Renal pelvis (tissue), 12 donors: ENCODE measurements at places on chromosomes 11 and 22. TPM values are rescaled to one million over a fixed set of nuclear protein-coding genes. Genes with fewer than 3 reads are reported as not detected.

GRCh38 chr22:25598609-25599008 is 34.1 kb downstream of the GRK3 start:
- no peak for DNase-seq

- no peak for DNase-seq
Measured at GRCh38 chr11:61899146-61899841, 7.9 kb upstream of the FADS3 start.

DNA sequence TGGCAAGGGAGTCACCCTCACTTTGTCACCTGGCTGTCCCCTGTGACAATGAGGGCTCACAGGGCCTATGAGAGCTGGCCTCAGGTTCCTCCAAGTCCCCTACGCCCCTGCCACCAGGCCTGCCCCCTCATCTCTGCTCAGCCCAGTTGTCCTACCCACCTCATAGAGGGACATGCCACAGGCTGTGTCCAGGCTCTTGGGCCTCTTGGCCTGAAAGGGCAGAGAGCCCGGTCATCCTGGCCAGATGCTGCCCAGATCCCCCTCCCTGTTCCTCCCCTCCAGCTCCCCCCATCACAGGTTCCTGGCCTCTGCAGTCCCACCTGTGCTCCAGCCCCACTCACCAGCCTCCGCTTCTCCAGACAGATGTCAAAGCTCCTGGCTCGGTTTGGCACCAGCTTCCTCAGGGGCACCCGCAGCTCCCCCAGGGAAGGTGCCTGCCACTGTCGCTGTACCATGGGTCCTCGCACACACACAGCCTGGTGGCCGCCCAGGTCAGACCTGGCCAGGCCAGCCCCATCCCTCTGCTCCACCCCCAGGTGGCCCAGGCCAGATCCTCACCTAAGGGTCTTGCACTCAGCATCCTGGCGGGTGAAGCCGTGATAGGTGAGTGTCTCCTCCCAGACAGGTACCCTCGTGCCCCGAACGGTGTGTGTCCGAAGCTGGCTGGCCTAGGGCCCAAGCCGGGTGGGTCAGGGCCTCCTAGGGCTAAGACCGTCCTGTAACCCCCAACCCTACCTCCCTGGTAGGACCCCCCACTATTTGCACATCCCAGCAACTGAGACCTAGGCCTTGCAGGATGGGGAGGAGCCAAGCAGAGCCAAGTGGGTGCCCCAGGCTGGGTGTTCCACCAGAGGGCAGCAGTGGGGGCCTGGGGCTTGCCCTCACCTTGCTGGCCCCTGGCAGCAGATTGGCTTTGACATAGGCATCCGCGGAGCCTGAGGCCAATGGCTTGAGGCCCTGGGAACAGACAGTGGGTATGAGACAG is 8.3 kb downstream of the NDUFV1 start:
- DNase-seq: no peak

DNA sequence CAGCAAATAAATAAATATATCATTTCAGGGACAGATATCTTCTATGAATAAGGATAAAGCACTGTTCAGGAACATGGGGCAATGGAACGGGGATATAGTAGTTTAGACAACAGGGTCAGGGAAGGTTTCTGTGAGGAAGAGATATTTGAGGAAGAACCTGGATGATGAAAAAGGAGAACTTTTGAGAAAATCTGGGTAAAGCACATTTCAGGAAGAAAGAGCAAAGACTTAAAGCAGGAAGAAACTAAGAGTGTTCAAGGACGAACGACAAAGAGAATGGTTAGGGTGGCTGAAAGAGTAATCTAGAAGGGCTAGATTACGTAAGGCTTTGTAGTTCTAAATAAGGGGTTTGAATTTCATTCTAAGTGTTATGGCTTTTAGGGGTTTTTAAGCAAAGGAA is 12.7 kb downstream of the DDI1 start:
- DNase-seq: no peak

DNA sequence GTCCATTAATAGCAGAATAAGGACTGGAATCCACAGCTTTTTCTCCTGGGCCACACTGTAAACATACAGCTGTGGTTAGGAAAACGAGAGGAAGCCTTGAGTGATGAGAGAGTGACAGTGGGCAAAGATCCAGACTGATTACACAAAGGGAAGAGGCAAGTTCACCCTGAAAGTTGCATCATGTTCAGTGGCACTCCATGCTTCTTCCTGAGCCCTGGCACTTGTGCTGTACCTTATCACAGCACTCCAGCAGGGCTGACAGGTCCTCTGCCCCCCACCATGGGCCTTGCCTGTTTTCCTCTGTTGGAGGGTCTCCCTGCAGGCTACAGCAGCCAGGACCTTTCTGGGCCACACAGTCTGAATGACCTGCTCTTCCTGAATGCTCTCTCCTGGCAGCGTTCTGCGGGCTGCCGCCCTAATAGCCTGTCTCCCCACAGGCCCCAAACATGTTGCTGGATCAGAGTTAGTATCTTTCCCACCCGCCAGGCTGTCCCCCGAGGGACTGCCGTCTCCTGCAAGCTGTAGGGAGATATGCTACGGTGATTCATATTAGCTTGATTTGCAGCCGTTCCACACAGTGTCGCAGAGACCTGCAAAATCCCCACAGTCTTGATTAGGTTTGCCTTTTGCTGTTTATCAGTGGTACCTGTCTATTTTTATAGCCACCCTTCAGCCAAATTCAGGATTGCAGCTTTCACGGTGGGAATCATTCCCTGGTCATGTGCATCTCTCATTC is 60.2 kb downstream of the NTM start:
- DNase-seq: no peak

- DNase-seq: no peak
Measured at GRCh38 chr11:99257131-99257530, 236.4 kb downstream of the CNTN5 start.

GRCh38 chr11:7533199-7534041 is 19.6 kb downstream of the PPFIBP2 start:
- no peak for DNase-seq

Gene POU2AF2
- polyA plus RNA-seq: not detected

GRCh38 chr11:44860346-44860745 is 90.3 kb downstream of the TP53I11 start:
- no peak for DNase-seq

DNA sequence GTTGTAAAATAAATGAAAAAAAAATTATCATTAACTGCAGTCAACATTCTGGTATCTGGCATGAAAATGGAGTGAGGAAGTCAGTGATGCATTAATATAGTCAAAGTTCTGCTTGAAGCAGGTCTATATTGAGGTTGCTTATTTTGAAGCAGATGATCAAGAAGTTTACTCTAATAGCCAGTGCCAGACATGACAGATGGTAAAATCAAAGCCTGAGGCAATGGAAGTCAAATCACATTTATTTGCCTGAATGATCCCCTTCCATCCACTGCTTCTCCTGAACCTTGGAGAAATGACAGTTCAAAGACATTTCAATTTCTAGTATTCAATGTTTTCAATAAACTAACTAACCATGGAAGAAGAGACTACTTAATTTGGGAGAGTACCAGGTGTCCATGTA is 430.0 kb downstream of the FAM181B start:
- no peak for DNase-seq

DNA sequence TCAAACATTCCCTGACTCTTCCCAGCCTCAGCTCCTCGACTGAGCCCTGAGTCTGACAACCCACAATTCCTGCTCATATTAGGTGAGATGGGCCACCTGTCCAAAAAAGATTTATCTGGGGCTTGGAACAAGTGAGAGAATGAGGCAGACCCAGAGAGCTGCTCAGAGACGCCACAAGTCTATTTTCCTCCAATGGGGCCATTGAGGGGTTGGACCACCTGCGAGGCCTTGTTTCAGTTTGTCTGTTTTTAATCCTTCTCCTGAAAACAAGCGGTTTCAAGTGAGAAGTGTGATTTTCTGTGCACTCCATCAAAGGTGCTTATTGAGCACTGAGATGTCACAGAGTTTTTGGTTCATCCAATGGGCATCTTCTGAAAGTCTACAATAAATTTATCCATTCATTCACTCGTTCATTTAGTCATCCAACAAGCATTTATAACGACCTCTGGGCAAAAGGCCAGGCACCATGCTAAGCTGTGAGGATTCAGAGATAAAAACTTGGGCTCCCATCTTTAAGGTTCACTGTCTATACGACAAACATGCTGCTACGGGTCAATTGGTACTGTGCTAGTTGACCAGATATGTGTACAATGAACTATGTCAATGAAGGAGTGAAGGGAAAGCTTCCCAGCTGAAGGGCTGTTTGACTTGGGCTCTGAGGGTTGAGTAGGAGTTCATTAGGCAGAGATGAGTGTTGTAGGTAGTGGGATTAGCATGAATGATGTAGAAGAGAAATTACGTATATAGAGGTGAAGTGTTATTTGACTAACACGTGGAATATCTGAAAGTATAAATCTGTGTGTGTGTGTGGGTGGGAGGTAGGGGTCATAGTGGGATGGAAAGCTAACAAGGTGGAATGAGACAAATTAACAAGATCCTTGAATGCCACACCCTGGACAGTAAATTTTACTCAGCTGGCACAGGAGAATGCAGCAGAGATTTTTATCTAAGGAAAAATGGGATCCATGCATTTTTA is 168.9 kb downstream of the MIAT start:
- no peak for DNase-seq
